Cardiac septum (tissue), 1 donor: ENCODE measurements at places on chromosomes 4 and X. TPM values are rescaled to one million over a fixed set of nuclear protein-coding genes. Genes with fewer than 3 reads are reported as not detected.

The FGB gene
- not detected for total RNA-seq

- DNase-seq, result no peak
Observed at GRCh38 chr4:61521451-61521850, 321.3 kb downstream of the ADGRL3 start.

DNA sequence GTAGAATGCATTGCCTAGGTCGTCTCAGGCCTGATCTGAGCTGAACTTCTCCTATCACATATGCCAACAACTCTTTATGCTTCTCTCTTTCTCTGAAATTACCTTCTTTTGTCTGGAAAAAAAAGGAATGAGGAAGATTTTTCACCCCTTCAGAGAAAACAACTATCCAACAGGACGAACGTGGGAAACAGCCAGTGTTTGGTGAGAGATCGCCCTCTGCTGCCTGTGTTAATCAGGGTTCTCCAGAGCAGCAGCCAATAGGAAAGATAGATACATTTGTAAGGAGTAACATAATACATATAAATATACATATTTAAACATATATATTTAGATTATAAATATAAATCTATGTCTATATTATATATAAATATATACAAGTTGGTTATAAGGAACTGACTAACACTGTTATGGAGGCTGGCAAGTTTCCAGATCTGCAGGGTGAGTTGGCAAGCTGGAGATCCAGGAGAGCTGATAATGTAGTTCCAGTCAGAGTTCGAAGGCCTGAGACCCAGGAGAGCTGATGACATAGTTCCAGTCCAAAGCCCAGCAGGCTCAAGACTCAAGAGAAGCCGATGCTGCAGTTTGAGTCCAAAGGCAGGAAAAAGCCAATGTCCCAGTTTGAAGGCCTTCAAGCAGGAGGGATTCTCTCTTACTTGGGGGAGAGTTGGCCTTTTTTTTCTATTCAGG, 13.3 kb downstream of the CETN2 start:
- no peak for DNase-seq

- DNase-seq, result no peak
Observed at GRCh38 chrX:96650023-96650422, 34.6 kb upstream of the DIAPH2 start.

The DCAF12L1 gene
- not detected for total RNA-seq

The CYSLTR1 gene
- total RNA-seq, result 1.8 TPM
